ENCODE measurements at places on chromosomes 4 and X. TPM values are rescaled to one million over a fixed set of nuclear protein-coding genes. Genes with fewer than 3 reads are reported as not detected.

GABRG1 gene
- total RNA-seq, result not detected

GRCh38 chr4:15444879-15445547 is 17.2 kb downstream of the C1QTNF7 start:
- DNase-seq, result no peak

TEC gene
- 1.3 TPM for total RNA-seq

DNA sequence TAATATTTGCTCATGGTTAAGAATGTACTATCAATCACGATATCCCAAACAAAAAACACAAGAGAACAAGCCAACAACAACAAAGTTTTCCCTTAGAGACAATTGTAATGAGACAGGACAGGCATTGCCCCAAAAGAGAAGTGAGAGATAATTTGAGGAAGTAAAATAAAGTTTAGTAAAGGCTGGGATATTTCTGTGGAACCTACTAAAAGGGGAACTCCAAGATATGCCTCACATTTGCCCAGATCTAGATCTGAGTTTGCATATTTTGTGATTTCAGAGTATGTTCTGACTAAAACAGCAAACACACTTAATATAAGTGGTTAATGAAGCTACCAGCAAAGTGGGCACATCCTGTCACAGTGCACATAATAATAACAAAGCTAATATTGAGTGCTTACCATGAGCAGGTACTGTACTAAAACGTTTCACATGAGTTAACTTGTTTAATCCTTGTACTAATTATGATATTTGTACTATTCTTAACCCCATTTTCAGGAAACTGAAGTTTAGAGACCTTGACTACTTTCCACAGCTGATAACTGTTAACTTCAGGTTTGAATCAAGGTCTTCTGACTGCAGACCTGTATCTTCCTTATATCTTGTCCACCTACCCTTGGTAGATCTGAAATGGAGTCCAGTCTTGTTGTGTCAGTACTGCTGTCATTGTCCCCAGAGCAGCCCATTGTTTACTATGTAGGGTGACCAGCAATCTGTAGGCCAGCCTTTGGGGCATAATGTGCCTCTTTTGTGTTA is 26.0 kb upstream of the BMP2K start:
- DNase-seq, result no peak

DNA sequence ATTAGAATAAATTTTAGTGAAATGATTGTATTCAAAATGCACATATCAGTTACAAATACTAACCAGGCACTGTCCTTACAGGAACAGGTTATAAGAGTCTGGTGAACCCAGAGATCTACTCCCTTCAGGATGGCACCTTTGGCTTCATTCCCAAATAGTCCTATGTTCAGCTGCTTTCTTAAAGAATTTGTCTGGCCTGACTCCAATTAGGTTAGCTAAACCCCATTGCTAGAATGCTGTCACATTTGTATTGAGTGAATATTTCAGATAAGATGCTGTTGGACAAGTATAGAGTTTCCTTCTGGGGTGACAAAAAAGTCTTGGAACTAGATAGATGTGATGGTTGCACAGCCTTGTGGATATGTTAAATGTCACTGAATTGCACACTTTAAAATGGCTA is 69.4 kb downstream of the EFHC2 start:
- no peak for DNase-seq

ZNF630 gene
- total RNA-seq, result 0.24 TPM

DNA sequence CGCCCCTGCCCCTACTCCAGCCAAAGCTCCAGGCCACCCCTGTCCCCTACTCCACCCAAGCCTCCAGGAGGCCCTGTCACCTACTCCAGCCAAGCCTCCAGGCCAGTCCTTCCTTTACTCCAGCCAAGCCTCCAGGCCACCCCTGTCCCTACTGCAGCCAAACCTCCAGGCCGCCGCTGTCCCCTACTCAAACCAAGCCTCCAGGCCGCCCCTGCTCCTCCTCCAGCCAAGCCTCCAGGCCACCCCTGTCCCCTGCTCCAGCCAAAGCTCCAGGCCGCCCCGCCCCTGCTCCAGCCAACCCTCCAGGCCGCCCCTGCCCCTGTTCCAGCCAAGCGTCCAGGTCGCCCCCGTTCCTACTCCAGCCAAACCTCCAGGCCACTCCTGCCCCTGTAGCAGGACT is 5.1 kb upstream of the ASMT start:
- no peak for DNase-seq

- DNase-seq, result no peak
These were observed 13.9 kb downstream of the ATG4A start for GRCh38 chrX:108105473-108105872.

GRCh38 chr4:117515921-117516320 is 430.5 kb upstream of the TRAM1L1 start:
- no peak for DNase-seq

FAM236B gene
- not detected for total RNA-seq

DNA sequence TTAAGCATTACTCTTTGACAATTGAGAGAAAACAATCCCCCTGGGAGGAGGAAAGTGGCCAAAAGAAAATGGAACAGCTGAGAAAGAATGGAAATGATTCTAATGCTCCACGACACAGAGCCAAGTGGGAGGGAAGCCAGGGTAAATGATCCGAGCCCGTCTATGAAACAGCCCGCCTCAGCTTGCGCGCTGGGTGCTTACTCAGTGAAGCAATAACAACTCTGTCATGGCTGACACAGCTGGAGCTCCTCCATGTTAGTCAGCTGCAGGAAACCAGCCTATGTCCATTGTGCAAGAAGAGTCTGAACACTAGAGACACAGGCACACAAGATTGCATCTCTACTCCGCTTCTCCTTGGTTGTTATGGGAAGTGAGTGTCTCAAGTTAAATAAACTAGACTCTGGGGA is 19.3 kb downstream of the NOA1 start:
- no peak for DNase-seq

DNA sequence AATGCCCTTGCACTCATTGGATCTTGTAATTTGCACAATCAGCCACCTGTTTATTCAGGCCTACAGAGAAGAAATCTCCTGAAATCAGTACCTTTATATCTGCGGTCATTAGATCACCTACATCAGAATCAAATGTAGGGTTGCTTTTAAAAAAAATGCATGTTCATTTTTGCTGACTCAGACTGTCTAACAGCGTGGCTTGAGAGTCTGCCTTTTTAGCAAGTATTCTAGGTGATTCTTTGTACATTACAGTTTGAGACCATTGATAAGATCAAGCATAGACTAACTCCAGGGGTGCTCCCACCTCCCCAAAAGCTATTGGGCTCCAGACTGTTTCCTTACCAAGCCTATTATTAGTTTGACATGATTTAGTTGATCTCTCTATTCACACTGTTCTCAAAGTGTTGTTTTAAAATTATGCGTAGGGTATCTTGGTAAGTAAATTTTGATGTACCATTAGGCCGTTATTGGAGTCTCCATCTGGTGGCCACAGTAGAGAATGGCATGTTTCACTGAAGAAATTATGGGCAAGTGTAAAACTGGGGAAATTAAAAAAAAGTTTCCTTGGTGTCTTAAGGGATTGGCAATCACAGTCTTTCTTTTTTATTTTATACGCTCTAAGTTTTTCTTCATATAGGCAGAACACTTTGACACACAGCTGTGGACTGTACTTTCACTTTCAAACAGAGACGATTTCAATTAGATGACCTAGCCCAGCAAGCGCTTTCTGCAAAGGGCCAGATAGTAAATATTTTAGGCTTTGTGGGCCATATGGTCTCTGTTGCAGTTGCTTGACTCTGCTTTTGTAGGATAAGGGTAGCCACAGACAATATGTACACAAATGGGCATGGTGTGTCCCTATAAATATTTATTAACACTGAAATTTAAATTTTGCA is 33.7 kb upstream of the MSL3 start:
- DNase-seq, result no peak

- no peak for DNase-seq
These were observed 30.9 kb upstream of the ABCG2 start for GRCh38 chr4:88189418-88189738.
